CD4-positive, alpha-beta T cell treated with Interleukin-6 for 4 hours (primary cell): ENCODE measurements at places on chromosomes 1 and 21.

- no peak for DNase-seq
Observed at GRCh38 chr1:238457610-238458009, 566.9 kb upstream of the ZP4 start.

- no peak for DNase-seq
Observed at GRCh38 chr1:59107916-59108315, 189.0 kb upstream of the FGGY start.

DNA sequence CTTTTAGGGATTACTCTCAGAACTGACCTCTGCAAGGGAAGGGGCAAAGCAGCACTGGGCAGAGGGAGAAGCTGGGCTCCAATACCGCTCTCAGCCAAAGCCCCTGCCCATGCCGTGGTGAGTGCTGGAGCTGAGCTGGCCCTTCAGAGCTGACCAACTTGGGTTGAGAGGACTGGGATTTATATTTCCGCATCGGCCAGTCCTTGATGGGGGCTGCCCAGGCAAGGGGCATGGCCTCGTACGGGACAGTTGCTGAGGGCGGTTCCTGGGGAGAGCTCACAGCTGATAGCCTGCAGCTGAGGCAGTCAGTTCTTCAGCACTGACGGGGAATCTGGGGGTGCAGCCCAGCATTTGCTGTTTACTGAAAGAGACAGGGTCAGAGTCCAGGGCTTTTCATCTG, 8.0 kb downstream of the HUNK start:
- DNase-seq: no peak

DNA sequence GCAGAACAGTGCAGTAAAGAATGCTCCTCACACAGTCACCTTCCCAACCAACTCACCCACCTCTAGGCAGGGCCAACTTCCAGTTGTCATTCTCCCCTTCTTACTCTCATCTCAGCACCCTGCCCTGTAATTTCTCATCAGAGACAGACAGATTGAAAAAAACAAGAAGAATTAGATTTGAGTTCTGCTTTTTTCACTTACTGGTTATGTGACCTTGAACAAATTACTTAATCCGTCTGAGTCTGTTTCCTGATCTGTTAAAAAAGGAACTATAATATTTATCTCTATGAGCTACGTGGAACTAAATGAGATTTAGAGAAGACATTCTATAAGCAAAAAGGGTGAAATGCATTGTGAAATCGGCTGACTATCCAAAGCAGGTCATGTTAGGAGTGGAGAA, 330.3 kb downstream of the ZNF326 start:
- no peak for DNase-seq

DNA sequence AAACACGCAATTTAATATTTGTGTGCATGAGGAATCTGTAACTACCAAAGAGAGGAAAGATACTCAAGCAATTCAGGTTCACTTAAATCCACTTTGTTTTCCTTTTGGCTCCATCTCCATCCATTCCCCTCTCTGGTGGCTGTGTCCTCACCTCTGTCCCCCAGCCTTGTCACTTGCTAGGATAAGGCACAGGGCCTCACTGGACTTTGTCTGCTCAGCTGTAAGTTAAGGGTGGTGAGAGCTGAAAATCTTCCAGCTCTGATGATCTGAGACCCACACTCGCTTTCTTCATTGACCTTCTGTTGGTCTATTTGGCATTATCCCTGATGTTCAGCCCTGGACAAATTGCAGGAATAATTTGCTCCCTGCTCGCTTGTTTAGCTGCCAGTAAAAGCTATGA, 56.5 kb downstream of the RHOU start:
- DNase-seq: no peak

DNA sequence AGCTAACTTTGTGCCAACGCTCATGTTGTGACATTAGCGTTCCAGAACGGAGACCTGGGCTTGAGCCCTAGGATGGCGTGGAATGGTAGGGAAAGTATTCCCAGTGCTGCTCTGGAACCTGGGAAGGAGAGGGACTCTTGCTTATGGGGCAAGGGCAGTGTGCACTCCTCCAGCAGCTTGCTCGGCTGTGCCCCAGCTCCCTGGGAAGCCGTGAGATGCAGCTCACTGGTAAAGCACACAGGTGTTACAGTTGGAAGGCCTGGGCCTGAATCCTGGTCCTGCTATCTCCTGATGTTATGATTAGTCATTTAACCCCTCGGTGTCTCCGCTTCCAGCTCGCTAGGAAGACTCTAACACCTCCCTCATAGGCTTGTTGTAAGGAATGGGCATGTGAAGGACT, 42.4 kb upstream of the EPHA8 start:
- no peak for DNase-seq

DNA sequence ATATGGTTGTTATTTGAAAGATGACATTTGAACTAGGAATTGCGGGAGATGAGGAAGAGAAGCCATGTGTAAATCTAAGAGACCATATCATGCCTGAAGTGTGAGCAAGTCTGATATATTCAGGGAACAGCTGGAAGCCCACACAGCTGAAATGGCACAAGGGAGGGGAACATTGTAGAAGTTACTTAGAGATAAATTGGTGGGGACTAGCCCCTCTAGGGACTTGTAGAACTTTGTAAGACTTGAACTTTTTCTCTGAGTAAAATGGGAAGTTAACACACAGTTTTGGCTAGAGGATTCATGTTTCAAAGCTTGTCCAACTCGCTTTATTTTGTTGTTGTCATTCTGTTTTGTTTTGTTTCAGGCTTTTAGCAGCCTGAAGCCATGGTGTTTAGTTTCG, 216.4 kb downstream of the FMN2 start:
- DNase-seq: no peak

DNA sequence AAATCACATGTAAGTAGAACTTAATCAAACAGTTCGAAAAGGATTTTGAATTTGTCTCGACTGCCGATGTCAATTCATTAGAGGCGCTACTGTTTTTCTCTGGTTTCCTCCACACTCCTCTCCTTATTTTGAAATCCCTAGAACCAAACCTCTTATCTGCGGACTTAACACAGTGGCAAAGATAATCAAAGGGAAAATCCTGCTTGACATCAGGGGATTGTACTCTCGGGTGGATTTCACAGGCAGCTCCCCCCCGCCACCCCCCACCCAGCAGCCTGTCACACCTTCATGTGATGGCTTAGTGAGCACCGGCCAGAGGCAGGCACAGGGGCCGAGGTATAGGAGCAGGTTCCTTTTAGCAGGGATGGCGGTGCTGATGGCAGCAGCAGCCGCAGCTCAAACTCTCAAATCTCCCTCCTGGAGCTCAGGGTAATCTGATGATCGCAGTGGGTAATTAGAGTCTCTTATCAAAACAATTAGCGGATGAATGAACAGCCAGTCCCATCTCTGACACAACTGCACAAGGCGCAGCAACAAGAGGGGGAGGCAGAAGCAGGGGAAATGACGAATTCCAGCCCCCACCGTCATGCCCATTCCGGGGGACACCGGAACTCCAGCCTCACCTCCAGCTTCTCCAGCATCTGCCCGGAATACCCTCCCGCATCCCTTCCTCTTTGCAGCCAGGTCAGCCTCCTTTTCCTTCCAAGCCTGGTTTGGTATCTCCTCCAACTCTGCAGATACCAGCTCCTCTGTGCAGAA, 80.3 kb downstream of the SSBP3 start:
- no peak for DNase-seq

DNA sequence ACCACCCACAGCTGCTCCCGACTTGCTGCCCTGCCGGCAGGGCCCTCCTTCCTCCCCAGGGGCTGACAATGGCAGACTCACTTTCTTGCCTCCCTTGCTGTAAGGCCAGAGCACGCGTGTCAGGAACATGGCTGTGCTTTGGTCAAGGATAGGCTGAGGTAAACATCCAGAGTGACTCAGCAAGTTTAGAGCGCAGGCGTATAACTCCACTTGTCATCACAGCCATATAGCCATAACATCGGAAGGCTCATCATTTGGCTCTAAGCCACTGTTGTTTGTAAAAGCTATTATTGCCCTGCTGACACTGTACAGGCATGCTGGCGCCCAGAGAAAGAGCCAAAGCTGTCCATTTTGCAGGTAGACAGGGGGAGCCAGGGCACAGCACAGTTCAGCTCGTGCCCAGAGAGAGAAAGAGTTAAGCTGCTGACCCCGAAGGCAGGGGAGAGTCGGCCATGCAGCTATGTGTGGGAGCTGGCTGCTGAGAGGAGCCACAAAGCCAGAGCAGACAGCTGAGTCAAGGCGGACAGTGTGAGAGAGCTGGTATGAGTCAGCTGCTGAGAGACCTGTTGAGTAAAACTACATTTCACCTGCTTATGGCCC, 60.6 kb downstream of the GNG4 start:
- DNase-seq: no peak

DNA sequence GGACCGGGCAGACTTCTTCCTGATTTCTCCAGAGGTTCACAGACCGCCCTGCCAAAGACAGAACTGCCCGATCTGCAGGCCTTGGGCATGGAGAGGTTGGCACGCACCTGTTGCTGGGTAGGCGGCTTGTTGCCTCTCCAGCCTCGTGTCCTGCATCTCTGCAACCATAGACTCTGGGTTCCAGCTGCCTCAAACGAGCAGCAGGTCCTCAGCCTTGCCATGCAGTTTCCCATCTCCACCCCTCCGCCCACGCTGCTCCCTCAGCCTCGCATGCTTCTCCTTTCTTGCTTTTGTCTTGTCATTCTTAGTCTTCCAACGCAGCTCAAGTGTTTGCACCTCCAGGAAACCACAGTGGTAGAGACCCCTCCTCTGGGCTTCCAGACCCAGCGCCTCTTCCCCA, 126.2 kb downstream of the LACTBL1 start:
- no peak for DNase-seq

GRCh38 chr1:150186789-150187559, 37.3 kb downstream of the PLEKHO1 start:
- DNase-seq: peak; percentile 41

- no peak for DNase-seq
Observed at GRCh38 chr1:205247130-205247921, 19.6 kb downstream of the TMCC2 start.

DNA sequence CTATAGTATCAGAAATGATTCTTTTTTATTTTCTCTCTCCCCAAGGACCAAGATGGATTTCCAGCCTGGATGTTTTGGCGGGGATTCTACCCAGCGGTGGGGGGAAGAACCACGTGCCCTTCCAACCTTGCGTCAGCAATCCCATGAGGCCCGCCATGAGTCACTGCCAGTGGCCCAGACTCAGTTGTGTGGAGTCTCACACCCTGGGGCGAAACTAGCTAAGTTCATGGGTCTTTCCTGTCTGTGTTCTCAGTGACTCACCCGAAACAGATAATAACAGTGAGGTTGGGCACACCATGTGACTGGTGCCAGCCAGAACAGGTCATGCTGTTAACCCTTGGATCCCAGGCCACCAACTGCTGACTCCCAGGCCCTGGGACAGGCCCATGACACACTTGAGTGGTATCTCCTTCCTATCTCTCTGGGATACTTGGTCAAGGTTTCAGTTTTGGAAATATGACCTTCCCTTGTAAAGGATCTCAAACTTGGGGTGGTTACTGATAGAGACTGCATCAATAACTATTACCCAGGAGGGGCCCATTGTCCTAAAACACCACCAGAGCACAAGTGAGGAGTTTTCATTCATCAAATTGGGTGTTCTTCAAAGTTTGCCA, 98.0 kb upstream of the DUSP10 start:
- peak; percentile 60 for DNase-seq
